ENCODE measurements at places on chromosomes 2 and 18.

DNA sequence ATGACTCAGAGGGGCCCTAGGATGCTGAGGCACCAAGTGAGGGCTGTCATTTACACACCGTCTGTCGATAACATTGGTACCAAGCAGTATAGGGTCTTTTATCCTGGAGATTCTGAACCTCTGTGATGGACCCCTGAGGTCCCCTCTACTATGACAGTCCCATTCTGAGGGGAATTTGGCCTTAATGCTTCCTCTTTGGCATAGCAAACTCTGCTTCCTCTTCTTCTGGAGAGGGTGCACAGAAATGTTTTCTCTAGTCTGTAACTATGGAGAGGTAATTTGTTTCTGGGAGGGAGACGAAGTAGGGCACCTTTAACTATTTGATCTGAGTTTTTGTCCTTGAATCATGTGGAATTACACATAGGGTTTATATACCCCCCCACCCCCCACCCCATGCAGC lies 44.8 kb downstream of the INPP4A start:
- DNase-seq: no peak

- DNase-seq: no peak
These were observed 181.7 kb upstream of the SH3BP4 start for GRCh38 chr2:234770031-234770506.

GRCh38 chr2:24707143-24707542 lies 86.0 kb downstream of the PTRHD1 start:
- no peak for DNase-seq

- no peak for DNase-seq
These were observed 162.6 kb downstream of the PAX3 start for GRCh38 chr2:222136106-222136630.

- DNase-seq: peak; percentile 84
These were observed 6.5 kb downstream of the PTMA start for GRCh38 chr2:231714639-231715498.

GRCh38 chr2:217906798-217907197 lies 96.0 kb downstream of the TNS1 start:
- no peak for DNase-seq

GRCh38 chr2:68379184-68379708 lies 14.2 kb downstream of the PLEK start:
- no peak for DNase-seq

DNA sequence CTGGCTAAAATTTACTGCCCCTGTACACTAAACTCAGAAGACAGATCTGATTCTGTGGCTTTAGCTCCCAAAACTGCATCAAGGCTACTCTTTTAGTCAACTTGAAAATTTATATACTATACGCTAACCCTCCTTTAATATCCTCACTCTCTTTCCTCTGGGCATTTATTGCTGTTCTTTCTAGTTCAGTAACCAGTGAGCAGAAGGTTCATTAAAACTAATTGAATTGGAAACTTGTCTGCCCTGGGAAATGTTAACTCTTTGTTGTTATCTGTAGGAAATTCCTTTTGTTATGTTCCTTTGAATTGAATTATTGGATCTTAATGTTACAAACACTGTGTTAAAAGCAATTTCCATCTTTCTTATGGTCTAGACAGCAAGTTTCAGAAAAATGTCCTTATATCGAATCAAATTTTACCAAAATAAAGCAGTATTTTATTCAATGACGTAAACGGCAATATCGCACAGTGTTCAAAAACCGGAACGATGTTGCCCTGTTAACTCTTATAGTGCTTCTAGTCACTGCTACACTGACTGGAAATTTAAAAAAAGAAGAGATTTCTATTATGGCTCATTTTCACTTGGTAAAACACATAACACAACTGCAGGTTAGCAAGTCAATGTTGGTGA lies 168.3 kb downstream of the NR4A2 start:
- DNase-seq: no peak

DNA sequence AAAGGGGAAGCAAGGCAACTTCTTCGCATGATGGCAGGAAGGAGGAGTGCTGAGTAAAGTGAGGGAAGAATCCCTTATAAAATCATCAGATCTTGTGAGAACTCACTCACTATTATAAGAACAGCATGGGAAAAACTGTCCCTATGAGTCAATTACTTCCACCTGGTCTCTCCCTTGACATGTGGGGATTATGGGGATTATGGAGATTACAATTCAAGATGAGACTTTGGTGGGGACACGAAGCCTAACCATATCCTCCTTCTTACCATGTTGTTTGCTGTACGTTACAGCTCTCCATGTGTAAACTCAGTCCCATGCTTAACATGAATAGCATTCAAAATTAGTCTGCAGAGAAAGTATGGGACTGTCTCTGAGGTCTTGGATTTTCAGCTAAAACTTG lies 1096.8 kb upstream of the ACVR2A start:
- DNase-seq: no peak
